ENCODE measurements at places on chromosomes 7 and 10.

DNA sequence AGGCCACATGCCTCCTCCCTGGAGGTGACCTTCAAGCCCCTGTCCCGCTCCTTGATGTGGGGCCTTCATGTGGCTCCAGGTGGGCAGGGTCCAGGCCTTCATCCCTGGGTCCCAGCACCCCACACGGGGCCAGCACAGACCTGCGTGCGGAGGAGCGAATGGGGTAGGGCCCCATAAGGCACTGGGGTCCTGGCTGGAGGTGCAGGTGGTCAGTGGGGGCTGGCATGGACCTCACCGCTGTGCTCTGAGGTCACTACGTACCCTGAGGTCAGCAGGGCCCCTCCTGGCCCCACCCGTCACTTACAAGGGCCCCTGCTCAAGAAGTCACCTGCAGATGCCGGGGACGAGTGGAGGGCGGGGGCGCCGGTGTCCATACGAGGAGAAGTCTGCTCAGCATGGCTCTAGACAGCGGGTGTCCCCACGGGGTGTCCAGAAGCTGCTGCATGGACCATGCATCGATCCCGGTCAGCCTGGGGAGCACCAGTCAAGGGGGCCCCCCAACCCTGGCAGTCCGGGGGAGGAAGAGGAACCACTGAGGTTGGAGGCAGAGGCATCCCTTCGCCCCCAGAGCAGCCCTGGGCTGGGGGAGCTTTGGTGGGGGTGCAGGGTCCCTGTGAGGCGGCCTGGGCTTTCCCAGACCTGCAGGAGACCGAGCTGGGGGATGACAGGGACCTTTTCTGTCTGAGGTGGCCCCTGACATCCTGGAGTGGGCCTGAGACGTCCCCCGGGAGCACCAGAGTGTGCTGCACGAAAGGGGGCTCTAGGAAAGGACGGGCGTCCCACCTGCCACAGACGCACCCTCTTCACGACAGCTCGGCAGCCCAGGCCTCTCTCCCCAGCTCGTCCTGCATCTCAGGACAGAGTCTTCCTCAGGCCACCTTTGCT is 34.6 kb downstream of the UNCX start:
- DNase-seq: no peak

DNA sequence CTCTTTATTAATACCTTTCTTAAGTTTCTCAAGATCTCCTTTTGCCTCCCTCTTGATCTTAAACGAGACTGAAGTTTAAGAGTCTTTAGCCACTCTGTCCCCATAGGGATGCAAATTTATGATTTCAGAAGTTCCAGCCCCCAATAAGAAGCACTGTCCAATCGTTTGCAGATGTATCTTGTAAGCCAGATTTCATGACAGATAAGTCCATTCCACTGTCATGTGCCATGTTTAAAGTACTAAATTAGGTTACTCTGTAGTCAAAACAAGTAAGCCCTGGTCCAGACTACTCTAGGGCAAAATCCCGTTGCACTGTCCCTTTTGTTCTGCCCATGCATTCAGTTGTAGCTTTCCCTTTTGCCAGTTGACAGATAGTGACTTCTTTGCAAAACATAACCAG is 157.2 kb upstream of the KAT6B start:
- DNase-seq: peak; percentile 21

- no peak for DNase-seq
These were observed 10.7 kb downstream of the AMZ1 start for GRCh38 chr7:2698581-2699288.

DNA sequence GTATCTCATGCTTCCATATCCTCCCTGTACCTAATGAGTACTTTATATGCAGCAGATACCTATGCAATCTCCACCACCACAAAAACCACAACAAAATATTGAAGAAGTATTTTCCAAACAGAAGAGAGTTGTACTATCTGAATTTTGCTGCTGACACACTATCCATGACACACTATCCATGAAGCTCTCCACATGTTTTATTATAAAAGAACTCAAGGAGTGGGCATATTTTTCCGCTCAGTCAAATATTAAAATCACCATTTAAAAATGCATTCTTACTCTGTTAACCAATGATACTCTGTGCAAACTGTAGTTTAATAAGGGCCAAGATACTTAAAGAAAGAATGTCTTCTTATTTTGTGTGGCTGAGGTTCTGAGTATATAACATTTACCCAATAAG is 2.8 kb downstream of the BET1 start:
- peak; percentile 9 for DNase-seq

DNA sequence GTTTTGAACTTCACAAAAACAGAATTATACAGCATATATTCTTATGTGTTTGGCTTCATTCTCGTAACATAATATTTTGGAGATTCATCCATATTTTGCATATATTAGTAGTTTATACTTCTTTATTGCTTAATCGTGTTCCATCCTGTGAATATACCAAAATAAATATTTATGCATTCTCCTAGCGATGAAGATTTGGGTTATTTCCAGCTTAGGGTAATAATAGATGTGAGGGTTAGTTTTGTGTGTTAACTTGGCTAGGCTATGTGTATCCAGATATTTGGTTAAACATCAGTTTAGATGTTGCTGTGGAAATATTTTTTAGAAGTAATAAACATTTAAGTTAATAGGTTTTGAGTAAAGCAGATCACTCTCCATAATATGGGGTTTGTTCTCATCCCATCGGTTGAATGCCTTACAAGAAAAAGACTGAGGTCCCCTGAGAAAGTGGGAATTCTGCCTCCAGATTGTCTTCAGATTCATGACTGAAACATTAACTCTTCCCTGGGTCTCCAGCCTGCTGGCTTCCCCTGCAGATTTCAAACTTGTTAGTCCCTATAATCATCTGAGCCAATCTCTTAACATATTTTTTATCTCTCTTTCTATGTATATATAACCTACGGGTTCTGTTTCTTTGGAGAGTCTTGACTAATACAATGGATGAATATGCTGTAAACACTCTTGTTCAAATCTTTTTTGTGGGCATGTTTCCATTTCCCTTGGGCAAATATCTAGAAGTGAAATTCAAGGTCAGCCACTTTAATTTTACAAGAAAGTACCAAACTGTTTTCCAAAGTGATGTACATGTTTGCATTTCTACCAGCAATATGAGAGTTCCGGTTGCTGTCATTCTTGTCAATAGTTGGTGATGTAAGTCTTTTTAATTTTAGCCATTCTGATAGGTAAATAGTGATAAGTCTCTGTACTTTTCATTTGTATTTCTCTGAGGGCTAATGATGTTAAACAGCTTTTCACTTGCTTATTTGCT is 48.7 kb downstream of the PDK4 start:
- no peak for DNase-seq

GRCh38 chr7:51027106-51027934 is 244.6 kb upstream of the GRB10 start:
- no peak for DNase-seq

- DNase-seq: no peak
These were observed 77.1 kb downstream of the MAP3K8 start for GRCh38 chr10:30510932-30511700.

DNA sequence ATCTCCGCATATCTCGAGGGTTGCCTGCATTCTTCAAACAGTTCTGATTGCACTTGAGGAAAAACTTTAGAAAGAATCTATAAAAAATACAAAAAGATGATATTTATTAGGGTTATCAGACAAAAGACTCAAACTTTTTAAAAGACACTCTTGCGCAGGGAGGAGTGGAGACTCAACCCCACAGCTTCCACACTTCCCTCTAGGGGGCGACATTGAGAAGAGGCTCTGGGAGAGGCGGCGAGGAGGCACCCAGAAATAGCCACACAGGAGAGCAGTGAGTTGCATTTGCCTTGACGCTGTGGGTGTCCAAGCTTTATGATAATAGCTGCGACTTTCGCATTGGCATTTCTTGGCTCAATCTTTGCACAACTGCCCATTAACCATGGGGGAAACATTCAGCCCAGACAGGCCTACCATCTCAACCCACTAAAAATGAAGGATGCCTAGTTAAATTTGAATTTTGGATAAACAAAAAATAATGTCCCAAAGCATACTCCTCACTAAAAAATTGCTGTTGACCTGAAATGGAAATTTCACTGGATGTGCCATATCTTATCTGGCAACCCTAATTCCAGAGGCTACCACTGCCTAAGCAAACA is 86.2 kb downstream of the EBF3 start:
- DNase-seq: peak; percentile 24

- no peak for DNase-seq
These were observed 464.3 kb upstream of the NRP1 start for GRCh38 chr10:33798754-33799153.

- no peak for DNase-seq
These were observed 14.5 kb upstream of the CYCS start for GRCh38 chr7:25139536-25139935.

DNA sequence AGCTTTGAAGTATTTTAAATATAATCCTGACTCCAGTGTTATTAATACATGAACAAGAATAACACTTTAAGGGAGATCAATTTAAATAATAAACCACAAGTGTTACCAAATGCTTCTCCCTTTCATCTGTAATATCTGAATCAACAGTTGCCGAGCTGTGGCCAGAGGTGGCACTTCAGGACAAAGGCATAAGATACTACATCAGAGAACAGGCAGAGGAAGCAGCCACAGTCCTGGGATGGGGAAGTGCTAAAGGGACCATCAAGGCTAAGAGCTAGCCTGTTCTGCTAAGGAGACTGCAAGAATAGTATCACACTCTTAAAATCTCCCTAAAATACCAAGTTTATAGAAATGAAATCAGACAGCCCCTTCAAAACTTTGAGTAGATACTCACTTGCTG is 378.2 kb upstream of the PRKCQ start:
- DNase-seq: no peak

GRCh38 chr7:149561072-149561471 is 63.5 kb upstream of the ZNF746 start:
- peak; percentile 10 for DNase-seq

DNA sequence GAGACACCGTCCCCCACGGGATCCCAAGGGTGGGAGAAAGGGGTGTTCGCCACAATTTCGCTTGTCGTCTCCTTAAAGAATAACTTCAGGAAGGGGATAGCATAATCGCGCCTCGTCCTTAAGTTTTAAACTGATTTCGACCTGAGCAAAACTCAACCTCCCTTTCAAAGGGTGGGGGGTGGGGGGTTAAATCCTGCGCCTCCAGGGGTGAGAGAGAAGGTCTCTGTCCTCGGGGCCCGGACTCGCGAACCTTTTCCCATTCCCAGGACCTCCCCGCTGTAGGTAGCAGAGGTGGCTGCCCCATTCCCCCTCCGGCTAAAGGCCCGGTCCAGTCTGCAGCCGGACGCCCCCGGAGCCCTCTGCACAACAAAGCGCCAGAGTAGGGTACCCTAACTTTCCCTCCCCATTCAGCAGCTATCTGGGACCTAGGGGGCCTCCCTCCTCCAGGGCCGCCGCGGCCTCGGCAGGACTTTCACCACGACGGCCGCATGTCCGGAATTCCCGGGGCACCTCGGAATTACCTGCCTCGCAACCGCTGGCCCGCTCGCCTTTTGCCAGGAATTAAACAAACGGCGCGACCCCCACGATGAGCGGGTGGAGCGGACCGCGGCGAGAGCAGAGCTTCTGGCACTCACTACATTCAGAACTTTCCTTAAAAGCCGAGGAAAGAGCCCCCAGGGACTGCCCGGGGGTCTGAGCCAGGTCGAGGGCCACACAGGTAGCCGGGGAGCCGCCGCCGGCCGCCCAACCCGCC is 1.7 kb downstream of the CDK6 start:
- peak; percentile 3 for DNase-seq

DNA sequence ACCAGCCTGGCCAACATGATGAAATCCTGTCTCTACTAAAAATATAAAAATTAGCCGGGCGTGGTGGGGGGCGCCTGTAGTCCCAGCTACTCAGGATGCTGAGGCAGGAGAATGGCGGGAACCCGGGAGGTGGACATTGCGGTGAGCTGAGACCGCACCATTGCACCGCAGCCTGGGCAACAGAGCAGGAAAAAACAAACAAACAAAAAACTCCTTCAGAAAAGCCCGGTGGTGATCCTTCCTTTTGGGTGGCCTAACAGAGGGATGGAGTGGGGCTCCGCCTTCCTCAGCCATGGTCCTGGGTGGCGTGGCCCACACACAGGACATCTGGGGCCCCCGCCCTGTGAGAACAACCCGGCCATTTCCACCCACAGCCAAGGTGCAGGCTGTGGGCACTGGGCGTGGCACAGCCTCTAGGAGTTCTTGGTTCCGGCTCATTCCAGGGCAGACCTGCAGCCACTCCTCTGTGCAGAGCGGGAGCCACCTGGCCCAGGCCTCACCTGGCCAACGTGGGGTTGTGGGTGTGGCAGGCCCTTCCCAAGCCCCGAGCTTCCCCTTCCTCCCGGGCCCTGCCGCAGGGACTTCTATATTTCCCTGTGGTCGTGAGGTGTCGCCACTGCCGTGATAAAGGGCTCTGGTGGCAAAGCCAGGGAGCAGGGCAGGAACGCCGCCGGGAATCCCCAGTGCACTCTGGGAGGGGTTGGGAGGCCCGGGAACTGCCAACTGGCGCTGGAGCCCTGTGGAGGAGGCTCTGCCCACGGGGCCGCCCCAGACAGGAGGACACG is 37.6 kb downstream of the GET4 start:
- DNase-seq: no peak

- DNase-seq: no peak
These were observed 622.2 kb downstream of the KCNMA1 start for GRCh38 chr10:77015360-77015759.

GRCh38 chr10:13528123-13528874 is 515 bp downstream of the BEND7 start:
- peak; percentile 34 for DNase-seq

- DNase-seq: no peak
These were observed 116.9 kb upstream of the ABI1 start for GRCh38 chr10:26977635-26978034.

- DNase-seq: peak; percentile 82
These were observed 3.4 kb downstream of the IGFBP3 start for GRCh38 chr7:45917658-45918057.

- peak; percentile 25 for DNase-seq
These were observed 966.0 kb downstream of the LRMDA start for GRCh38 chr10:76397181-76398042.

- DNase-seq: no peak
These were observed 689.5 kb downstream of the DNAJB9 start for GRCh38 chr7:109259151-109259550.

DNA sequence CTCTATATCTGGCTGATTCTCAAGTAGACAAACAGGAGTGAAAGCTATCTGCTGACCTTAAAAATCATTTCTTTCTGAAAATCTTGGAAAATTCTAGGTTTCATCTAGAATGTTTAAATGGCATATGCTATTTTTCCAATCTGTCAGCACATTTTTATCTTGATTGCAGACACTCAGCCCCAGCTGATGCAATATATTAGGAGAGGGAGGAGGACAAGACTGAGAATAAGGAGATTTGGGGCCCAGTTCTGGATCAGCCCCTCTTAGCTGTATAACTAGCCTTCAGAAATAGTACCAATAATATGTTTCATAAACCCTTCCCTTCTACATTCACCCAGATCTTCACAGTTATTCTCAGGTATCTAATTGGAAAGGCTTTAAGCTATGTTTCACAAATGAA is 131.2 kb downstream of the HDAC9 start:
- no peak for DNase-seq

- no peak for DNase-seq
These were observed 95.9 kb upstream of the AUTS2 start for GRCh38 chr7:69502358-69502757.

- no peak for DNase-seq
These were observed 20.7 kb downstream of the CHST3 start for GRCh38 chr10:71984809-71985388.

GRCh38 chr7:139680676-139681462 is 96.9 kb downstream of the HIPK2 start:
- peak; percentile 94 for DNase-seq

Measured in AG08395 (cell line).